ENCODE measurements at places on chromosomes 5 and 9. TPM values are rescaled to one million over a fixed set of nuclear protein-coding genes. Genes with fewer than 3 reads are reported as not detected.

- no peak for DNase-seq
Observed at GRCh38 chr5:39116344-39117170, 42.4 kb upstream of the RICTOR start.

- no peak for DNase-seq
Observed at GRCh38 chr5:1068895-1069719, 42.8 kb downstream of the SLC12A7 start.

GRCh38 chr9:3600672-3601071 lies 74.9 kb upstream of the RFX3 start:
- DNase-seq, result no peak

S100Z gene
- total RNA-seq, result 0.47 TPM

GRCh38 chr9:123401879-123402513 lies 46.0 kb downstream of the CRB2 start:
- peak; percentile 49 for DNase-seq

- no peak for DNase-seq
Observed at GRCh38 chr5:122311497-122311960, 508 bp upstream of the SNCAIP start.

ZDHHC21 gene
- 11.1 TPM for total RNA-seq

DNA sequence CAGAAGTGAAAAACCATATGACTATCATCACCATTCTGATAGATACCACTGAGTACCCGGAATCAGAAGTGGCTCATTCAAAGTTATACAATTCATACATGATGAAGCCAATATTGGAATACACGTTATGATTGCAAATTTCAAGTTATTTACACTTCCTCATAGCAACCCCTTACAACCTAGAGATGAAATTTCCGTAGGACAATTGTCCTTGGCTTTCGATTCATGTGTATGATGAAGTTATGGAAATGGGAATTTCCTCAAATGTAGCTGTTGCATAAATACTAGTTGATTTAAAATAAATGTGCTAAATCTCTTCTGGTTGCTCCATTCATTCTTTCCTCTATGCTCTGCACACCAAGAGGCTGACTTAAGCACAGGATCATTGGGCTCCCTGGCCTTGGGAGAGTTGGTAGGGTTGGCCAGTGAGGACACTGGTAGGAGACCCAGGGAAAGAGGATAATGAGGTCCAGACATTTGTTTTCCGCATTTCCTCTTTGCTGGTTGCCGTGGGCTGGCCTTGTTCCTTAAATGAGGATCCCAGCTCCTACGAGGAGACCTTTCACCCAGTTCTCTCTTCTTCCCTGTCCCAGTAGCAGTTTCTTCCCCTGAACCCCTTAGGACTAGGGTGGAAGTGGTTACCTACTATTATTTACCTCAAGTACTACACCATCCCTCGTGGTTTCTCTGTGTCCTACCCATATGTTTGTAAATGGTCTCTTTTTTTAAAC lies 90.3 kb downstream of the ZNF474 start:
- no peak for DNase-seq

DNA sequence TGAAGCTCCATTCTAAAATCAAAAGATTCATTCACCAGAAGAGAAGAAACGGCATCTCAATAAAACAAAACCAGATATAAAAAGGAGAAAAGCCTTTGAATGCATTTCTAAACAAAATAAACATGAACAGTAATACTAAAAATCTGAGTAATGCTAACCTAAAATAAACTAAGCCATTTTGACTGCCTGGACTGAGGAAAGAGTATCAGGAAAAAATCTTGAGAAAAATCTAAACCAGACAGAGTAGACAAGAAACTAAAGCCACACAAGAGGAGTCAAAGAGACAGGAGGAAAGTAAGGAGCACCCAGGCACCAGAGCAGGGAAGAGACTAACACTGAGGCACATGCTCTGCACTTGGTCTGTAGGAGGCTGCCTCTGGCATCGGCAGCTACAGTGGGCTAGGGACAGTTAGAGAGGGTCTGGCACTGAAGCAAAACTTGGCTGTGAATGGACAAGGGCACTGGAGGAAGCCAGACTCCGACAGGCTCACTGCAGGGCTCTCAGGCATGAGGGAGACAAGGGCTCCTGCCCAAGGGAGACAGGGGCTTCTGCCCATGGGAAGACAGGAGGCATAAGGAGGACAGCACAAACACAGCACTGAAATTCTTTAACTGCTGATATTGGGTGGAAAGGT lies 50.2 kb downstream of the DROSHA start:
- DNase-seq, result no peak

GAPT gene
- not detected for total RNA-seq

GRCh38 chr5:137398154-137398553 lies 101.0 kb downstream of the SPOCK1 start:
- no peak for DNase-seq

CTXN3 gene
- total RNA-seq, result not detected

SGTB gene
- 20.2 TPM for total RNA-seq

DNA sequence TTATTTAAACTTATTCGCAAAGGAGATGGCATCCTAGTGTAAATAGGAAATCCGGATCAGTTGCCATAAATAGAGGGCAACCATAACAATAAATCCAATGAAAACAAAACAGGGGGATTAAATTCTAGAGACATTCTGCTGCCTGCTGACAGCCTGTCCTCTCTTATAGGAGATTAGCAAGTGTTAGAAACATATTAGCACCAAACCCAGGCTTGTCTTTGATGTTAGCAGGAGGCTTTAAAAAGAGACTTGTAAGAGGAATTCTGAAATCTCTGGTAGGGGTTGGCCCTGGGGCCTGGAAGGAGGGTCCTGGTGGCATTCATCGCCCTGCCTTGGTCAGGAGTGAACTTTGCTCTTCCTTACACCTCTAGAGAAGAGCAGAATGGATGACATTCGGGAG lies 21.6 kb downstream of the NDST1 start:
- no peak for DNase-seq

DNA sequence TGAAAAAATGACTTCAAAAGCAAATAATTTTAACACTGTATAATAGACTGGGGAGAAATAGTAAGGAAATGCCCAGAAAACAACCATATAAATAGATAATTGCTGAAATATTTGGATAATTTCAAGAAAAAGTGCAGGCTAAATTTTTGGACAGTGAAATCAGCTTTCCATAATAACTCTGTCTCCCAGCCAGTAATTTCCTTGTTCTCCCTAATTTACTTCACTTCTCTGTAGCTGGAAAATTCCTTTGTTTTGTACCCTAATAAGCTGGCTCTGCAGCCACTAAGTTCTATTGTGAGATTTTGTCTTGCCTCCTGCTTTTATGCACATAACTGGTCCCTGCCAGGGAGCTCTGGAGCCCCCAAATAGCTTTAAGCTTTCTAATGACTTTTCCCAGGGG lies 27.7 kb downstream of the PRDM6 start:
- no peak for DNase-seq

AKNA gene
- 3.1 TPM for total RNA-seq

SPATA6L gene
- total RNA-seq, result not detected

DNA sequence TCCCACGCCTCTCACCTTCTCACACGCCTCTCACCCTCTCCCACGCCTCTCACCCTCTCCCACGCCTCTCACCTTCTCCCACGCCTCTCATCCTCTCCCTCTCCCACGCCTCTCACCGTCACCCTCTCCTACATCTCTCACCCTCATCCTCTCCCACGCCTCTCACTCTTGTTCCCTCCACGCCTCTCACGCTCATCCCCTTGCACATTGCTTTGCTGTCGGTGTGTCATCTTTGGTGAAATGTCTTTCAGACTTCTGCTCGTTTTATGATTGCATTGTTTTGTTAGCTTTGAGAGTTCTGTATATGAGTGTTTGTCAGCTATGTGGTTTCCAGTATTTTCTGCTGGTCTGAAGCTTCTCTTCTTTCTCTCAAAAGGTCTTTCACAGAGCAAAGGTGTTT lies 102.7 kb downstream of the EHMT1 start:
- DNase-seq, result no peak

SPOUT1 gene
- 36.4 TPM for total RNA-seq

CEL gene
- total RNA-seq, result 1.0 TPM

GRCh38 chr9:79779901-79780300 lies 208.1 kb downstream of the TLE4 start:
- no peak for DNase-seq

- DNase-seq, result peak; percentile 60
Observed at GRCh38 chr5:124806373-124807077, 60.1 kb upstream of the ZNF608 start.

DNA sequence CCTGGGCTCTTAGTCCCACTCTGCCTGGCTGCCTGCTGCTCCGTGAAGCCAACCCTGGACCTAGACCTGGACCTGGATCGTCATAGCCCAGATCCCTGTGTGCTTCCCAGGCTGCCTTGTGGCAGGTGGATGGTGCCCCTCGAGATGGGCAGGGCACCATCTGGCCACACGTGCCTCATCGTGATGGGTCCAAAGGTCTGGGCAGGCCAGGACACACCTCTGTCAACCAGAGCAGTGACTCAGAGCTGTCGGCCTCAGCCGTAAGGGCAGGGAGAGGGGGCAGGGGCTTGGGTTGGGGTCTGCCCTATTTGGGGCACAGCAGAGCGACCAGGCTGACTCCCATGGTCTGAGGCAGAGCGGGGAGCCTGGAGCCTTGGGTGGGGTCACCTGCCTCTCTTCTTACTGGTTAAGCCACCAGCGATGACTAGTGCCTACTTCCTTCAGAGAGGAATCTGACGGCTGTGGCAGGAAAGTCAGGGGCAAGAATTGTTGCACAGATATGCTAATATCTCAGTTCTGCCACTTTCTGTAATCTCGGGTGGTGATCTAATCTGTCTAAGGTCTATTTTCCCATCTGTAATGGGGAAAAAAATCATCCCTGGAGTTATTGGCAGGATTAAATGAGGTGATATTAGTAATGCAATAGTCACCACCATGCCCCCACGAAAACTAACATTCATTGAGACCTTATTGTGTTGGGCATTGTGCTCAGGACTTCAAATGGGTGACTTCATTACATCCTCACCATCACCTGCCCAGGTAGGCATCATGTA lies 3.2 kb upstream of the CDHR2 start:
- no peak for DNase-seq

GRCh38 chr5:60903356-60903755 lies 41.5 kb downstream of the ERCC8 start:
- no peak for DNase-seq

DEPDC1B gene
- total RNA-seq, result 34.4 TPM

Data from A172 (cell line).